ENCODE measurements at places on chromosomes 16 and 17. TPM values are rescaled to one million over a fixed set of nuclear protein-coding genes. Genes with fewer than 3 reads are reported as not detected.

C16orf96 gene
- under 0.01 TPM for total RNA-seq

NPEPPS gene
- 78.2 TPM for total RNA-seq

CDK3 gene
- total RNA-seq, result 0.28 TPM

PRSS33 gene
- not detected for total RNA-seq

NATD1 gene
- 1.7 TPM for total RNA-seq

JPT1 gene
- 60.3 TPM for total RNA-seq

KREMEN2 gene
- total RNA-seq, result under 0.01 TPM

CLEC19A gene
- total RNA-seq, result not detected

SLC25A39 gene
- total RNA-seq, result 83.4 TPM

IKZF3 gene
- not detected for total RNA-seq

FA2H gene
- not detected for total RNA-seq

ZNF768 gene
- total RNA-seq, result 19.4 TPM

CLEC18A gene
- under 0.01 TPM for total RNA-seq

TNFRSF17 gene
- not detected for total RNA-seq

GP1BA gene
- not detected for total RNA-seq

SNX20 gene
- not detected for total RNA-seq

ABCC12 gene
- total RNA-seq, result 0.19 TPM

GP2 gene
- total RNA-seq, result not detected

ANKFN1 gene
- not detected for total RNA-seq

CORO6 gene
- total RNA-seq, result 9.9 TPM

DHRS7C gene
- total RNA-seq, result not detected

ARHGDIA gene
- total RNA-seq, result 132 TPM

ZSCAN10 gene
- not detected for total RNA-seq

ZNF785 gene
- 7.3 TPM for total RNA-seq

PNMT gene
- not detected for total RNA-seq

KCNH4 gene
- total RNA-seq, result under 0.01 TPM

NPB gene
- 0.58 TPM for total RNA-seq

KRT15 gene
- total RNA-seq, result 3.5 TPM

PLD6 gene
- total RNA-seq, result 2.3 TPM

TTYH2 gene
- 1.5 TPM for total RNA-seq

PTGES3L gene
- 0.28 TPM for total RNA-seq

EIF1 gene
- 69.6 TPM for total RNA-seq

MYCBPAP gene
- 2.3 TPM for total RNA-seq

GAST gene
- not detected for total RNA-seq

DCTPP1 gene
- total RNA-seq, result 10.4 TPM

NPTX1 gene
- total RNA-seq, result 5.6 TPM

HBQ1 gene
- total RNA-seq, result 0.19 TPM

TMEM88 gene
- total RNA-seq, result 0.58 TPM

ALOXE3 gene
- total RNA-seq, result not detected

SLC35G6 gene
- total RNA-seq, result not detected

ACE gene
- total RNA-seq, result 1.2 TPM

OTOA gene
- total RNA-seq, result under 0.01 TPM

KCNJ18 gene
- total RNA-seq, result not detected

KRT27 gene
- not detected for total RNA-seq

CDK5R1 gene
- 2.1 TPM for total RNA-seq

HIGD1B gene
- total RNA-seq, result not detected

CCDC144A gene
- 5.0 TPM for total RNA-seq

KRT16 gene
- under 0.01 TPM for total RNA-seq

PRDM7 gene
- total RNA-seq, result not detected

NEK8 gene
- total RNA-seq, result 2.3 TPM

SOST gene
- 20.0 TPM for total RNA-seq
